T-helper 1 cell (primary cell): ENCODE measurements at places on chromosomes 4 and X.

- no peak for DNase-seq
These were observed 2.7 kb downstream of the HPSE start for GRCh38 chr4:83331956-83332355.

DNA sequence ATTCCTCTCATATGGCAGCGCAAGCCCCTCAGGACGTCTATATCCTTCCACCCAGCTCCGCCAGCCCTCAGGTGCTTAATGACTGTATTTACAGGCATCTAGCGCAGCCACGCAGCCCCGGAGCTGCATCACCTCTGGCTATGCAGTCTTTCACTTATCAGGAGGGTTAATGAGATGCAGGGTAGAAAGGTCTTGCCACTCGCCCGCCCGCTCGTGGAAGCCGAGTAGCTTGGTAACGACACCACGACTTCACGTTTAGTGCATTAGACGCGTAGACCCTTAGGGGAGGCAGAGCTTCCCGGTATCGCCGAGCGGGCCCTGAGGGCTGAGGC is 1.5 kb upstream of the SLC16A2 start:
- no peak for DNase-seq

DNA sequence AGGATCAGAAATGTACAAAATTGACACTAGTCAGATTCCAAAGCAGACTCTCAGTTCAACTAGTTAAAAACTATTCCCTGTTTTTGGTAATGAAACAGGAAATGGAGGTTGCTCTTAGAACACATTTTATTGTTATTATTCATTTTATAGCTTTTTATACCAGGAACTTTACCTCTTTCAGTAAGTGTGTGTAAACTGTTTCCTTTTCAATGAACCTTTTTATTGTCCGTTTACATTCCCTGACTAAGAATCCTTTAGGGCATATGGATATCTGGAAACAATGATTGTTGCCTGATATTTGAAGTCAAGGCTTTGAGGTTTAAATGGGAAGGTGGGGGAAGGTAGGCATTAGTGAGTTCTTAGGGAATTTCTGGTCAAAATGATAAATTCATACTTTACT is 1511.4 kb downstream of the ADGRL3 start:
- no peak for DNase-seq

DNA sequence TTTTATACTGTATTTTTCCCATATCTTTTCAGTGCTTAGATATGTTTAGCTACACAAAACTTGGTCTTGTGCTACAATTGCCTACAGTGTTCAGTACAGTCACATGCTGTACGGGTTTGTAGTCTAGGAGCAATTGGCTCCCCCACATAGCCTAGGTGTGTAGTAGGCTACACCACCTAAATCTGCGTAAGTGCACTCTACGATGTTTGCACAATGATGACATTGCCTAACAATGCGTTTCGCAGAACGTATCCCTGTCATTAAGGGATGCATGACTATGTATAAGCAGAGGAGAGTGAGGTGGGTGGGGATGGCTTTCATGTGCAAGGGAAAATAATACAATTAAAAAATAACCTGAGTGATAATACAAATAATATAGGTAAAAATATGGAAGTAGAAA is 131.4 kb downstream of the GBA3 start:
- no peak for DNase-seq

DNA sequence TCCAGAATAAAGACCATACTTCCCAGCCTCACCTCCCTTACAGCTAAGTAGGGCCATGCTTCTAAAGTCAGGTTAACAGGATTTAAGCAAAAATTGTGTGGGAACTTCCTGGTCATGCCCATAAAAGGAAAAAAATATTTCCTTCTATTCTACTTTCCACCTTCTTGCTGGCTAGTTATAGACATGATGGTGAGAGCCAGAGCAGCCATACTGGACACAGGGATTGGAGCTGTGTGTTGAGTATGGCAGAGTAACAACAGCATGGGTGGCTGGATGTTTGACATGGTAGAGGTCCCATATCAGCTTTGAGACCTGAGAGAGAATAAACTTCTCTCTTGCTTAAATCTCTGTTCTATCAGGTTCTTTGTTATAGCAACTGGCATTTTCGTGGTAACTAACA is 15.1 kb upstream of the CBR4 start:
- DNase-seq = no peak

DNA sequence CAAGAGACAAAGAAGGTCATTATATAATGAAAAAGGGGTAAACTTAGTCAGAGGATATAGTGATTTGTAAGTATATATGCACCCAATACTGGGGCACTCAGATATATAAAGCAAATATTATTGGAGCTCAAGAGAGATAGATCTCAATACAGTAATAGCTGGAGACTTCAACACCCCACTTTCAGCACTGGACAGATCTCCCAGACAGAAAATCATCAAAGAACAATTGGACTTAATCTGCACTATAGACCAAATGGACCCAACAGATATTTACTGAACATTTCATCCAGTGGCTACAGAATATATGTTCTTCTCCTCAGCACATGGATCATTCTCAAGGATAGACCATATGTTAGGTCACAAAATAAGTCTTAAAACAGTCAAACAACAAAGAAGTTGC is 47.2 kb upstream of the RBMXL3 start:
- DNase-seq = no peak

DNA sequence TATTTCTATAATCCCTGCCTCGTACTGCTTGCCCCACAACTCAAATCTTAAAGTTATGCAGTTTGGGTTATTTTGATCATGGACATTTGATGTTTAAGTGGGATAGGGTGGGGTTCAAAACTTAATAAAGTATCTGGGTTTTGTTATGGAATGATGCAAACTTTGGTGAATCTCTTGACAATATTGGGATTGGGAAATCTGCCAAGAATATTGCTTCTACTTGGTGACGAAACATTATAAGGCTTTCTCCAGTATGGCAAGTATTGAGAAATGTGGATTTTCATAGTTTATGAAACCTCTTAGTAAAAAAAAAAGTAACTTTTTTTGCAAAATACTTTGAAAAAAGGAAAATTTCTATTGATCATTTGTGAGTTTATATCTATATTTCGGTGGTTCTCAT is 130.8 kb upstream of the SFRP2 start:
- no peak for DNase-seq

DNA sequence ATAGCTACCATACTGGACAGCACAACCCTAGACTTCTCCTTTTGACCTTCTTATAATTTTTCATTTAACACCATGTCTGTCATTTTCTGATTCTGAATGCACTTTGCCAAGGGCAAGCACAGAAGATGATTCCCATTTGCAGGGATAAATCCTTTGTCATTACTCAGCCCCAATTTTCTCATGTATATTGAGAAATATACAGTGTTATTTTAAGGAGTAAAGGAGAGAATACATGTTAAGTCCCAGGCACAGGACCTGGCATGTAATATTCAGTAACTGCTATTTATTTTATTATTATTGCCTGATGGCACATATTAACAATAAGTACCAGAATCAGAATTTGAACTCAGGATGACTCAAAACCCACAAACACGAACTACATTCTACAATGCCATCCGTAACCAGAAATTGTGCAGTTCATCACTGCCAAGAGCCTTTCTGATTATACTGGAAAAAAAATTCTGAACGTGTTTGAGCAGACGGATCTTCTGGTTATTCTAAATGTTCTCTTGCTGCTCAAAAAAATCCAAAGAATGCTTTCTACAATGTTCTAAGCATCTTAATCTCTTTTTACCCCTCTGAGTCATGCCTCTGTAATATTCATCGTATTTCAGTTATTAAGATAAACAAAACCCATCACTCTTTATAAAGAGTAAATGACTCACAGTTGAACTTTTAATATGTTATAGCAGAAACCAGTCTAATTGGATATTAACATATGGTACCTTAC is 170.0 kb downstream of the MID1 start:
- no peak for DNase-seq

GRCh38 chr4:182124359-182124758 is 118.8 kb upstream of the TENM3 start:
- DNase-seq = no peak
